Mesenteric fat pad (tissue), 1 donor: ENCODE measurements at places on chromosomes 1 and 21. TPM values are rescaled to one million over a fixed set of nuclear protein-coding genes. Genes with fewer than 3 reads are reported as not detected.

DNA sequence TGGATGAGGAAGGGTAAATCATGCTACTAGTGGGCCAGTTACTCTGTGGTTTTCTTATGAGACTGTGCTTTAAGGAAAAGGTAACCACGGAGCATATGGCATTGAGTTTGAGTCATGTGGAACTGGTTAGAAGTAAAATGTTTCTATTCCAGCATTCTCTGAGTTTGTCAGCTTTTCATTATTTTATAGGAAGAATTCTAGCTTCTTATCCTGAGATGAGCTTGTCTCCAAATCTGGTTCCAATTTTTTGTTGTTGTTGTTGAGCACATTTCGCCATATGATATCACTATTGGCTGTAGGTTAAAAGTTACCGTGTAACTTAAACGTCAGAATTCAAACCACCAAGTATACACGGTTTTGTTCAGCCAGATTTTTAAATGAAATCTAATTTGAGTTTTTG lies 69.9 kb downstream of the ATF6 start:
- DNase-seq, result no peak

- peak; percentile 47 for DNase-seq
These were observed 22.7 kb downstream of the DLGAP3 start for GRCh38 chr1:34906756-34907155.

GRCh38 chr1:196651637-196652215 lies at the start of gene CFH:
Gene CFH (plus strand): TSS chr1:196652043. CDS start chr1:196652118, 75 bp downstream.
- DNase-seq, result no peak

The ERO1B gene
- 7.1 TPM for total RNA-seq

- no peak for DNase-seq
These were observed 11.8 kb upstream of the ATF3 start for GRCh38 chr1:212596798-212597197.

DNA sequence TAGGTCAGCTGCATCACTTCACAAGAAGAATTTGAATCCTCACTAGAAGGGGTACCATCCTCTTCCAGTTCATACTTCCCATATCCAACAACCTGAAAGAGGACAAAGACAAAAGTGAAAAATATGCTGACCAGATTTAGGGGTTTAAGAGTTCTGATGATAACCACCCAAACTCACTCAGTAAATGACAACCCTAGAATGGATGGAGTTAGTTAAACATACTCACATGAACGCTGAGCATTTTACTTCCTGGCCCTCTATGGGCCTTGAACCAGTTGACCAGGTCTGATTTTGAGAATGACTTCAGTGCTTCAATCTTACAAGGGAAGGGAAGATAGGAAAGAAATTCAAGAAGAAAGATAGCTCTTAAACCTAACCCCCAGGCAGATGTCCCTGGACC lies 89.2 kb downstream of the NRDC start:
- DNase-seq, result no peak

DNA sequence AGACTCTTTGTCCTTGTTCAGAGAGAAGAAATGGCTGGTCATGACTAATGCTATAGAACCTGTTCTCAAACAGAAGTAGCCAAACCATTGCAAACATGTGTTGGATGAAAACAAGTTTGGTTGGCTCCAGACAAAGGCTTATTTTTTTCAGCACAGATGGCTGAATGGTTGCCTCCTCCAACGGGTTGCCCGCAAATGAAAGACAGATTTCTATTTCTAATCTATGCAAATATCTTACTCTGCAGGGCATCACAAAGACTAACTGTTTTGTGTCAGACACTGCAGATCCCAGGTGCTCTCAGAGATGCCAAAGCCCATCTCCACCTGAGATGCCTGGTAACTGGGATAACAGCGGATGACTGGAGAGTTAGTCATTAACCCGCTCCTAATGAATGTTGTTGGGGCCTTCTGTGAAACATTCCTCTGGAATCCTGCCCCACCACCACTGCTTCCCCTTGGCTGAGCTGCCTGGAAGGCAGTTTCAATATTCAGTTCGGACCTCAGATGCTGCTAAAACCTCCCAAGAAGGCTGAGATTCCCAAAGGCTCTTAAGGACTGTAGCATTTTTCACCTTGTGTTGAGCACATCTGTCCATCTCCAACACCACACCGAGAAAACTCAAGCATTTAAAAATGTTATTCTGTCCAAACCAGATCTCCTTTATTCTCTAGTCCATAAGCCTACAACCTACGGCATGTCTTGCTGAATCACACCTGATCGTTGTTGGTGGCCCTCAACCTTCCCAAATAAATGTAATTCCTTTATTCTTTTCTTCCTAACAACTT lies 104.4 kb downstream of the PTPN14 start:
- no peak for DNase-seq
